Glomerular endothelial cell (primary cell): ENCODE measurements at places on chromosomes 16 and 17.

- no peak for DNase-seq
Observed at GRCh38 chr17:62693616-62694409, 66.3 kb downstream of the MRC2 start.

GRCh38 chr16:73978407-73978784 is 318.2 kb upstream of the PSMD7 start:
- DNase-seq, result no peak

DNA sequence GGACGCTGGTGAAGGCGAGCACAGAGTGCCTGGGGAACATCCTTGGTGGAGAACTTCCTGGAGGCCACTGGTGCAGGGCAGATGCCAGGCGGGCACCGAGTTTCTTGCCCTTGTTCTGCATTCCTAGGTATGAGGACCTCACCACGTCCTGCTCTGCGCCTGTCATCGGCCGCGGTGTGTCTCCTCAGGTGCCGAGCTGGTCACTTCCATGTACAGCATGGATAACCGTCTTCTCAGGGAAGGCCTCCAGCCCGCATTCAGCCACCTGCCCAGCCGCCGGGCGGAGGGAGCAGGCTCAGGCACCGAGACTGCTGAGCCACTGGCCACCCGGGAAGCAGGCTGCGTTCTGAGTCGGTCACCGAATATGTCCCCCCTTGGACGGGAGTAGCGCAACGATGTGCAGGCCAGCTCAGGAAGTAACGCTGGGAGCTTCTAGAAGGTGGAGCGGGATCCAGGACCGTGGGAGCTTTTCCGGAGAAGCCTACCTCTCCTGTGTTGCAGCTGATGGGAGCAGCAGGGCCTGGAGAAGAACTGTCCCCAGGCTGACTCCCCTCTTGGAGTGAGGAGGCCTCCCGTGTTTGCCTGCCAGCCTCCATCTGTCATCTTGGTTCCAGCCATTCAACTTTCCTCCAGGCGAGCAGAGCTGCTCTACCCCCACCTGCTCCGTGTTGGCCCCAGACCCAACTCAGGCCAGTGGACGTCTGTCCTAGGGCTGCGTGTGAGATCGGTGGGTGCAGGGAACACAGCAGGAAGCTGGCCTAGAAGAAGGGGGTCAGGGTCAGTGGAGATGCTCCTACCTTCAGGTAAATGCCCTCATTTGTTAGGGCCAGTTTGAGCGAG is 2.1 kb upstream of the BAIAP2 start:
- DNase-seq, result no peak

GRCh38 chr16:50360033-50360778 is 8.6 kb downstream of the BRD7 start:
- DNase-seq, result no peak

DNA sequence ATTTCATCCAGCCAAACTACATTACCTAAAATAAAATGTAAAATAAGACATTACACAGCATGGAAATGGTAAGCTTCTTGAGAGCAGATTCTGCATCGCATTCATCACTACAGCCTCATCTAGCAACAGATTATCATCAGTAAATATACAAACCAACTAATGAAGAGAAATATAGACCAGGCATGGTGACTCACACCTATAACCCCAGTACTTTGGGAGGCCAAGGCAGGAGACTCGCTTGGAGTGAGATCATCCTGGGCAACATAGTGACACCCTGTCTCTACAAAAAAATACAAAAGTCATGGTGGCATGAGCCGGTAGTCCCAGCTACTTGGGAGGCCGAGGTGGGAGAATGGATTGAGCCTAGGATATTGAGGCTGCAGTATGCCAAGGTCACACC is 19.9 kb downstream of the NCBP3 start:
- DNase-seq, result no peak

DNA sequence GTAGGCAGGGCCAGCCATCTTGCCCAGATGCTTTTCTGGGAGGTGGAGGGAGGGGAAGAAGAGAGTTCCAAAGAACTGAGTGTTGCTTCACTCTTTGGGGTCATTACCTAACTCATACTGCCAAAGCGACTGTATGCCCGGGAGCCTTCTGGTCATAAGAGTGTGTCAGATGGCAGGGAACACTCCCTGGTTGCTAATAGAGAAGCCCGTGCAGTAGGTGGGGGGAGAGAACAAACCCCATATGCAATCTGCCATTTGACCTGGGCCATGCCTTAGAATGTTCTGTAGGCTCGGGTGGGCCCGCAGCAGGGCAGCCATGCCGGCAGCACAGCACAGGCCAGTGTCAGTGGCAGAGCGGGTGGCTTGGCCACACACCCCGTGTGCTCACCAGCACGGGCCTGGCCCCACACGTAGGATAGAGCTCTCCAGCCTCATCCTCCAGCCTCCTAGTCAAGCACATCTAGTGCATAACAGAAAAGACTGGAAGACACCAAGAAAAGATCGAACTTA is 120.5 kb downstream of the SOCS1 start:
- DNase-seq, result no peak

GRCh38 chr17:40568074-40568836 is 3.0 kb upstream of the CCR7 start:
- no peak for DNase-seq
